ENCODE measurements at places on chromosomes 4 and X.

- peaks cover 5% of the 10 kb centered on the region for H3K36me3 ChIP-seq
- no peaks in the 10 kb centered on the region for H3K27me3 ChIP-seq
- no peak overlapping the region for H3K27ac ChIP-seq
- peaks cover 26% of the 10 kb centered on the region for H3K4me1 ChIP-seq
- no peak for DNase-seq
- no peak overlapping the region for H3K4me3 ChIP-seq
These were observed 35.3 kb downstream of the ARAP2 start for GRCh38 chr4:36208893-36209473.

- DNase-seq, result peak; percentile 72
- no peak overlapping the region for H3K27ac ChIP-seq
- H3K4me1 ChIP-seq, result peaks cover 11% of the 10 kb centered on the region
- H3K4me3 ChIP-seq, result no peak overlapping the region
- H3K27me3 ChIP-seq, result no peaks in the 10 kb centered on the region
These were observed 120.7 kb upstream of the TRIM2 start for GRCh38 chr4:153083447-153083947.

- no peaks in the 10 kb centered on the region for H3K4me1 ChIP-seq
- H3K27ac ChIP-seq, result no peak overlapping the region
- no peaks in the 10 kb centered on the region for H3K27me3 ChIP-seq
- H3K4me3 ChIP-seq, result no peak overlapping the region
- H3K36me3 ChIP-seq, result no peaks in the 10 kb centered on the region
- no peak for DNase-seq
These were observed 162.3 kb upstream of the SMIM31 start for GRCh38 chr4:164591666-164592065.

DNA sequence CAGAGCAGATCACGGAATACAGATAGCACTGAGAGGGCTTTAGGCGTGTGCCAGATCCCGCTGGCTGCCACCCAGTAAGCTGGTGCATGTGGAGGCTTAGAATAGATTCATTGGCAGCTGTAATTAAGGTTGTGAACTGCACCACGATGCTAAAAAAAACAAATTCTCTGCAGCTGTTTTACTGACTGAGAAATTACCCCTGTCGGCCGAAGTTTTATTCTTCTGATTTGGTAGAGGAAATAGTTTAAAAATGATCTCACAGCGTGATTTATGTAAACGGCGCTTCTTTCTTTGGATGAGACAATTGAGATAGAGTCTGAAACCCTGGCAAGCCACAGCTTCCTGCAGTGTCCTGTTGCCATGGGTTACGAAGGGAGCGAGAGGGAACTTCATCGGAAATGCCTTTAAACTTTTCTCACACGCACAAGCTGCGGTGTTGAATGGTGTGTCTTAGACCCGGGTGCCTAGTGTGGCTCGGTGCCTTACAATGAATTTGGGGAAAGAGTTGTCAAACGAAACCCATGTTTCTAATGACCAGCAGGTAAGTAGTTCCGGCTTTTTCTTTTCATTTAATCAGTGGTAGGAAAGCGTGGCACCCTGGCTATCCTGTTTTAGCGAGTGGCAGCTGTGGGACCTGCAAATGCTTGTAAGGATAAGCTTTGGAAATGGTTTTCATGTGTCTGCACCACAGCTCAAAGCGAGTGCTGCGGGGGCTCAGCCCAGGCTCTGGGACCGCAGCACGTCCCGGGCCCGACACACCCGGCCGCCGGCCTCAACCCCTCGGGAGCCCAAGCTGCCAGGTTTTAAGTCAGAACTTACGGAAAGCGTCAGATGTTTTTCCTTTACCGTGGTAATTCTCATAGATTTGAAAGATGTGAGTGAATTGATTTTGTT lies 71.7 kb upstream of the HGFAC start:
- no peak for DNase-seq
- no peaks in the 10 kb centered on the region for H3K36me3 ChIP-seq
- H3K4me3 ChIP-seq, result no peak overlapping the region
- H3K4me1 ChIP-seq, result no peaks in the 10 kb centered on the region
- no peaks in the 10 kb centered on the region for H3K27me3 ChIP-seq

DNA sequence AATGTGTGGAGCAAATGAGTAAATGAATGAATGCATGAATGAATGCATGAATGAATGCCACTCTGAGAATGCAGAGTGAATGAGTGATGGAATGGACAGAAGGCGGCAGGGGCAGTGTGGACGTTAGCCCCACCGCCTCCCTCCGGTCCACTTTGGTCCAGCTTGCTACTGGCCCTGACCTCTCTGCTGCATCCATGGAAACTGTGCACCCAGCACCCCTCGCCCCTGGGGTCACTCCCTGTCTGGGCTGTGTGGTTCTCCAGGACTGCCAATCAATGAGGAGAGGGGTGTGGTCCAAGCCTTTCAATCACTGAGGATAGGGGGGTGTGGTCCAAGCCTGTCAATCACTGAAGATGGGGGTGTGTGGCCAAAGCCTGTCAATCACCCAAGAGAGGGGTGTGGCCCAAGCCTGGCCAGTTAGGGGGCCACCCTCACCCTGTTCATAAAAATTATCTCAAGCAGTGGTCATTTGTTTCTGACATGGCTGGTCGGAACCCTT lies 39.2 kb upstream of the ASMTL start:
- H3K27me3 ChIP-seq, result no peaks in the 10 kb centered on the region
- no peaks in the 10 kb centered on the region for H3K36me3 ChIP-seq

DNA sequence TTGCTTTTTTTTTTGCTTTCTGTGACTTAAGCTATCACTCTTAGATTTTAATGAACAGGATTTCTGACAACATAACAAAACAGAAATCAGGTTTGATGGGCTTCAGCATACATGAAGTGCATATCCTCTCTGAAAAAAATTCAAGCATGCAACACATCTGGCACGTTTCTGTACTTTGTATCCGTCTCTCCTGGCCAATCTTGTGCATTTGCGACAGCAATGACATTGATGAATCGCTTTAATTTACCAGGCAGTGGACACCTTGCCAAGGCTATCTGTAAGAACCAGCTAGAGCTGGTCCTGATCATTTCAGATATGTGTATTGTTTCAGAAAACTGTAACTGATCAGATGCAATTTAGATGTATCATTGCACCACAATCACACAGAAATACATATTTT lies 93.3 kb downstream of the CCSER1 start:
- no peaks in the 10 kb centered on the region for H3K36me3 ChIP-seq
- peaks cover 3% of the 10 kb centered on the region for H3K4me1 ChIP-seq
- DNase-seq, result no peak
- H3K27me3 ChIP-seq, result no peaks in the 10 kb centered on the region
- H3K27ac ChIP-seq, result no peak overlapping the region
- no peak overlapping the region for H3K4me3 ChIP-seq

DNA sequence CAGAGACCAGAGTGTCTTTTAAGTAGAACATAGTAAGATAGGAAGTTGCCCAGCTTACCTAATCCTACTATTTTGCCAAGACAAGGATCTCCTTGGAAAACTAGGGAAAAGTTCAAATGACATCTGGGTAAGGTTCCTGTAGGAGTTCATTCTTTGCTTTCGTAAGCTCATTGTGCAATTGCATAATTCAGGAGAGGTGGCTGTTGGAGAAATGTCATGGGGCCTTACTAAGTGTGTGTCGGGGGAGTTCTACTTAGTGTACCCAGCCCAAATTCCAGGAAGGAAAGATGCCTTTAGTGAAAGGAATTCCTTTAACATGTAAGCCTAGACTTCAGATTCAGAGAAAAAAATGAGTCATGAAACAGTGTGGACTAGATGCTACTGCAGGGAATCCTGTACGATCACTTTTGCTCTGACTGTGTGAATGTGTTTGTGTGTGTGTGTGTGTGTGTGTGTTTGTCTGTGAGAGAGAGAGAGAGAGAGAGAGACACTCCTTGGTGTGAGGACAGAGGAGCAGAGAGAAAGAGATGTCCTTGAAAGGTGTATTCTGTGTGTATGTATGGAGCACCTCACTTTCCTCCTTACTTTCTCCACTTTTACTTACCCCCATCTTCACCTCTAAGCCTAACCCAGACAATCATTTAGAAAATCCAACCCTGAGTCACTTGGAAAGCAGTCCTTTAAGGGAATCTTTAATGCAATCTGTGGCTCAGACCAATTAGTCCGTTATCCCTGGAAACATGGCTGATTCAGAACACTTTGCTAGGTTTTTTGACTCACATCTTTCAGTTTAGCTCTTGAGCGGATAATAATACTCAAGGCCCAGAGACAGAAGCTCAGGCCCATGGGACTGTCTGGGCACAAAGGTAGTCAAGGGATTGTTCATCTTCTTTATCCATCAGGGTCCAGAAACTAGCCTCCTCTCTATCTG lies 114.5 kb upstream of the ACSL4 start:
- peaks cover 5% of the 10 kb centered on the region for H3K4me1 ChIP-seq
- H3K4me3 ChIP-seq, result no peak overlapping the region
- no peak overlapping the region for H3K27ac ChIP-seq
- DNase-seq, result no peak

GRCh38 chr4:3220476-3221183 lies 28.3 kb upstream of the MSANTD1 start:
- H3K36me3 ChIP-seq, result peaks cover 33% of the 10 kb centered on the region
- H3K4me1 ChIP-seq, result no peaks in the 10 kb centered on the region
- DNase-seq, result no peak
- no peak overlapping the region for H3K27ac ChIP-seq

DNA sequence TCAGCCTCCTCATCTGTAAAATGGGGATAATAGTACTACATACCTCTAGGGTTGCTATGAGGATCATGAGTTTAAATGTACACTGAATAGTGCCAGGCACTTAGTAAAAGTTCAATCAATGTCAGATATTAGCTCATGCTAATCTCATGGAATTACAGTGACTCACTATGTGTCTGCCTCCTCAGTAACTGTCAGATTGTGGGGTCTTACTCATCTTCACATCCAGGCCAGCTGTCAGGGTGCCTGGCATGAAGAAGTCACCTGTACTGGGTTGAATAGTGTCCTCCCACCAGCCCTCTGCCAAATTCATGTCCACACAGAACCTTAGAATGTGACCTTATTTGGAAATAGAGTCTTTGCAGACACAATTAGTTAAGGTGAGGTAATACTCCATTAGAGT lies 54.3 kb upstream of the STIM2 start:
- H3K4me1 ChIP-seq, result no peaks in the 10 kb centered on the region
- no peaks in the 10 kb centered on the region for H3K27me3 ChIP-seq
- no peak for DNase-seq
- no peak overlapping the region for H3K27ac ChIP-seq

DNA sequence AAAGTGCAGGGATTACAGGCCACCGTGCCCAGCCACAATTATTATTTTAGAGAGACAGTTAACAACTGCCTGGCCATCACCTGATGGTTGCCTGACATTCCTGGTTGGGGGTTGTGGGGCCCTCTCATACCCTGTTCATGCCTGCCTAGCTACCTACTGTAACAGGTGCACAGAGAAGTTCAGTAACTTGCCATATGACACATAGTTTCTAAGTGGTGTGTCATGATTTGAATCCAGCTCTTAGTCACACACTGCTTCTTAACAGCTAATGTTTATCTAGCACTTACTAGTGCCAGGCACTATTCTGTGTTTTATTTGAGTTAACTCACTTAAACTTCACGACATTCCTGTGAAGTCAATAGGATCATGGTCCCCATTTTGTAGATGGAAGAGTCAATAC lies 122.7 kb upstream of the JADE1 start:
- no peaks in the 10 kb centered on the region for H3K36me3 ChIP-seq
- H3K27me3 ChIP-seq, result no peaks in the 10 kb centered on the region
- no peak for DNase-seq
- no peak overlapping the region for H3K4me3 ChIP-seq

- DNase-seq, result no peak
- no peaks in the 10 kb centered on the region for H3K36me3 ChIP-seq
- no peak overlapping the region for H3K4me3 ChIP-seq
- no peaks in the 10 kb centered on the region for H3K4me1 ChIP-seq
- H3K27me3 ChIP-seq, result no peaks in the 10 kb centered on the region
These were observed 250.4 kb downstream of the PTTG2 start for GRCh38 chr4:38210396-38211114.

- DNase-seq, result no peak
- H3K27ac ChIP-seq, result no peak overlapping the region
- no peaks in the 10 kb centered on the region for H3K27me3 ChIP-seq
- H3K4me1 ChIP-seq, result no peaks in the 10 kb centered on the region
These were observed 271.6 kb downstream of the GRIA3 start for GRCh38 chrX:123455693-123456092.

DNA sequence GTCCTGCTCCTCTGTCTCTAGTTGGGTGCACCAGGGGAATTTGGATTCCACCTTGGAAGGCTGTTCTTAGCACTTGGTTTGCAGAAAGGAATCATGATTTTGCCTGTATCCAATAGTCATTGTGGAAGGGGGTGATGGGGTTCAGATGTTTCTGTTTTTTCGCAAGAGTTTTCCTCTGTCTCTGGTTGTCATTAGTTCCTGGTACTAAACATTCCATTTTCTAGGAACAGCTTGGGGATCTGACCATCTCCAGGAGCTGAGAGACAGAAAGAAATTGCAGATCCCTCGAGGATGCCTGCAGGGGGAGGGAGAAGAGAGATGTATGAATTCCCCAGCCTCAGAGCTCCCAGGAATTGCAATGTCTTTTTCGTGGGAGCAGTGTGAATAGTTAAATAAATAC lies 70.9 kb downstream of the CYTL1 start:
- H3K4me3 ChIP-seq, result no peak overlapping the region
- H3K27ac ChIP-seq, result no peak overlapping the region
- H3K36me3 ChIP-seq, result no peaks in the 10 kb centered on the region
- no peaks in the 10 kb centered on the region for H3K27me3 ChIP-seq
- DNase-seq, result no peak

DNA sequence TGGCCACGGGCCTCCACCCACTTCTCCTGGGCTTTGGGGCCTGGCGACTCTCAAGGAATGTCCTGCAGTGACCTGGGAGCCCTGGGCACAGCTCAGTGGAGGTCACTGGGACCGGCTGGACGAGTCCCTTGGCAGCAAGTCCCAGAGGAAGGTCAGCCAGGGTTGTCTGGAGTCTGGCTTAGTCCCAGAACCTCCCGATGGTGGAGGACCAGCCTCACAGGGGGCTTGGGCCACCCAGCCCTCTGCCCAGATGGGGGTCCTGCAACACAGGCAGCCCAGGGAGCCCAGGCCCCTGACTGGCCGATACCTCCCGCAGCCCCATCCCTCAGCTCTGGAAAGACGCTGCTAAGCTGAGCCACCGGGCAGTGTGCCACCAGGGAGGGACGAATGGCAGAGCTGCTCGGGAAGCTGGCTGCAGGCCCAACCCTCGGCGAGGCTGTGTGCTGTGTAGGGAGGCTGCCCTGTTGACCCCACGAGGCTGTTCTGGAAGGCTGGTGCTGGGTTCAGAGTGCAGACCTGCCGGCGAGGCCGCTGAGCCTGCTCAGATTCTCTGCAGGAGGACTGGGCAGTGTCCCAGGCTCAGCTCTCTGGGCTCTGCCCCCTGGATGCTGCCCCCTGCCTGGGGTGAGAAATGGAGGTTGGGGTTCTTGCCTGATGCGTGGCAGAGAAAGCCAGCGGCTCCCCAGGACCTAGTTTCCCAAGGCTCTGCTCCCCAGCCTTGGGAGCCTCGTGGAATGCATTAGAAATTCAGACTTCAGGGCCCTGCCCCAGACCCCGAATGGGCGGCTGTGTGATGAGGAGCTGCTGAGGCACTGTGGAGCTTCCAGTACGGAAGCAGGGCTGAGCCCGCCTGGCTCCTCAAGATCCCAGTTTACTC lies 61.7 kb downstream of the ADRA2C start:
- DNase-seq, result peak; percentile 89
- H3K4me1 ChIP-seq, result peaks cover 46% of the 10 kb centered on the region
- no peaks in the 10 kb centered on the region for H3K36me3 ChIP-seq
- no peak overlapping the region for H3K4me3 ChIP-seq
- peak overlapping the region; percentile 77 for H3K27ac ChIP-seq

GRCh38 chrX:152904151-152905080 lies 6.5 kb downstream of the ZNF185 start:
- no peaks in the 10 kb centered on the region for H3K4me1 ChIP-seq
- no peak overlapping the region for H3K4me3 ChIP-seq
- H3K27ac ChIP-seq, result no peak overlapping the region

GRCh38 chrX:4754878-4755604 lies 1041.6 kb upstream of the PRKX start:
- no peaks in the 10 kb centered on the region for H3K4me1 ChIP-seq
- no peaks in the 10 kb centered on the region for H3K27me3 ChIP-seq
- no peak overlapping the region for H3K27ac ChIP-seq
- H3K36me3 ChIP-seq, result no peaks in the 10 kb centered on the region
- no peak for DNase-seq

Measured in body of pancreas (tissue), 4 donors.